ENCODE measurements at places on chromosomes 5 and 9.
A peak's percentile ranks its signal among the peaks of the same experiment; 100 is the strongest.

GRCh38 chr9:79672236-79672635 is 100.5 kb downstream of the TLE4 start:
- no peak for DNase-seq

GRCh38 chr5:111486055-111486454 is 26.3 kb downstream of the STARD4 start:
- DNase-seq, result no peak

DNA sequence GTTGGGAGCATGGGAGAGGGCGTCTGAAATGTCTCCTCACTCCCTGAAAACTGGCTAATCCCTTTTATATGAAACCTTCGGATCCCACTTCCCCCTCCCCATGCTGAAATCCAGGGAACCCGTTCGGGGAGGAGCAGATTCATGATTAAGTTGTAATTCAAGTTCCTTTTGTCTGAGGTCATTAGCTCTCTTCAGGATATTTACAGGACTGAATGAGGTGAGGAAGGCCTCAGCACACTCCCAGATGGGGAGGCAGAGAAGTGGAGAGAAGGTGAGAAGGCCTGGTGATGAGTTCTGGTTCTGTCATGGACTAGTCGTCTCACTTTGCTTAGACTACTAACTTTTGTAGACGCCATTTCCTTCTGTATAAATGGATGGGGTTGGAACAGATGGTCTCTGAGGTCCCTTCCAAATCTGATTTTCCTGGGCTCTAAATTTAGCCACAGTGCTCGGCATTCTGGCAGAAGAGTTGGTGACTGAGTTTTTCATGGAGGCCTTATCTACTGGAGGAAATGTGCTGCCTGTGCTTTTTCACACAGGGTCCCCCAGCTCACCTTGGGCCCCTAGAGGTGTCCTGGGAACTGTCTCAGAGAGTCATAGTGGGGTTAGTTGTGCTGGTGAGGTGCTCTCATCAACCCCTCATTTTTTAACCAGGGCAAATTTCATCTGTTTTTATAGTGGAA is 62.3 kb downstream of the PRDM6 start:
- no peak for DNase-seq

- DNase-seq, result no peak
These were observed 7.7 kb downstream of the TNFSF15 start for GRCh38 chr9:114798101-114798500.

DNA sequence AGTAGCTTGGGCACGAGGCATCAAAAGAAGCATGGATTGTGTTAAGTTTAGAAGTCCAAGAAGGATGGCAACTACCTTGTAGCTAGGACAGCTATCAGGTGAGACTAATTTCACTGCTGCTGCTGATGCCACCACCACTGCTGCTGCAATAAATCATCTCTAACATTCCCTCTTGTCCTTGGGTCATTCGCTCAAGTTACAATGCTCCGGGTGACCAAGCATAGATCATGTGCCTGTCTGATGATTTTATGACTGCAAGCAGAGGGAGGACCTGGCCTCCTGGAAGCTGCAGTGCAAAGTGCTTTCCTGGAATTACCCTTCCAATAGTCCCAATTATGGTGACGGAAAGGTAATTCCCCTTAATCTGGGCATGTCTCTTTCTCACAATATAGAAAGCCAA is 334.4 kb downstream of the PRELID2 start:
- no peak for DNase-seq

GRCh38 chr5:93503598-93504067 is 77.4 kb downstream of the NR2F1-AS1 start:
- DNase-seq, result no peak

- DNase-seq, result no peak
These were observed 25.3 kb upstream of the CEP72 start for GRCh38 chr5:586751-587285.

DNA sequence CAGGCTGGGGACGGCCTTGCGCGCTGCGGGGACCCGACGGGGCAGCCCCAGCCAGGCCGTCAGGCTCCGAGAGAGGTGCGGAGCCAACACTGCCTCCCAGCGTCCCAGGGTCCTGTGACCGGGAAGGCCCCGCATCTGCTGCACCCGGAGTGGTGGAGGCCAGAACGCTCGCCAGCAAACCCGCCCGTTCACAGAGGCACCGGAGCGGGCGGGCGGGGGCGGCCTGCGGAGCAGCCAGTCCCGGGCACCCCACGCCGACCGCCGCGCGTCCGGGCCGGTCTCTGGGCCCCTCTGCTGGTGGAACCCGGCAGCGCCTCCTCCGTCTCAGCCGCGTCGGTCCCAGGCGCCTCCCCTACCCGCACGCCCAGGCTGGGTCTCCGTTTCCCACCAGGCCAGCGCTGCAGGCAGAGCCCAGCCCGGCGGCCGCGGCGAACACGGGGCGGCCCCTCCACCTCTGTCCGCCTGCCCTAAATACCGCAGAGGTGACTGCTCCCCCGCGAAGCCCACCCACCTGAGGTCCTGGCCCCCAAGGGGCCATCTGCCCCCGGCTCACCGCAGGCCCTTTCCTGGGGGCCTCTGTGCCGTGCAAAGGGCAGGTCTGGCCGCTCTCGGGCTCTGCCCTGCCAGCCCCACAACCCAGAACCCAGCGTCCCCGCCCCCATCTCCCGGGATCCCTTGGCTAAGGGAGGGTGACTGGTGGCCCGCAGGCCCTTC is 15.9 kb downstream of the EXD3 start:
- DNase-seq, result peak; percentile 64

GRCh38 chr9:128987805-128988204 is 40.3 kb downstream of the NUP188 start:
- DNase-seq, result no peak

GRCh38 chr9:34558919-34559623 is 30.5 kb downstream of the CNTFR start:
- DNase-seq, result no peak

GRCh38 chr9:128634651-128635262 is 21.9 kb downstream of the DYNC2I2 start:
- no peak for DNase-seq

- no peak for DNase-seq
These were observed 19.4 kb downstream of the ENHO start for GRCh38 chr9:34503406-34503805.

- no peak for DNase-seq
These were observed 168.6 kb downstream of the EFNA5 start for GRCh38 chr5:107501965-107502675.

- DNase-seq, result peak; percentile 50
These were observed 9.7 kb downstream of the PTGER4 start for GRCh38 chr5:40689438-40689837.

DNA sequence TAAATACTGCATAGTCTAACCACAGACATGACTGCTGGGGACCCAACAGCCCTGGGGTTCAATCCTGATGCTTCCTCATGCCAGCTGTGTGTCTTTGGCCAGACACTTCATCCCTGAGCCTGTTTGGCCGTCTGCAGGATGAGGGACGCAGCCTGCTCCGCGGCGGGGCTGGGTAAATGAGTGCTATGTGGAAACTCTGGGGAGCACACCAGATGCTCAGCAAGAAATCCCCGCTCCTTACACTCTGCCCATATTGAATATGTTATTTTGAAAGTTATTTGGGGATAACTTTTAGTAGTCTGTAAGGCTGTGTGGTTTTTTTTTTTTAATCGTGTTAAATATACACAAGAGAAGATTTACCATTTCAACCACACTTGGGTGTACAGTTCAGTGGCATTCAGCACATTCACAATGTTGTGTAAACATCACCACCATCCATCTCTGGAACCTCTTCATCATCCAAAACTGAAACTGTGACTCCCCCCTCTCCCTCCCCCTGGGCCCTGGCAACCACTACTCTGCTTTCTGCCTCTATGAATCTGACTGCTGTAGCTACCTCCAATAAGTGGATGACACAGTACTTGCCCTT is 42.7 kb downstream of the SH3PXD2B start:
- DNase-seq, result peak; percentile 41

- DNase-seq, result no peak
These were observed 154.3 kb downstream of the ICE1 start for GRCh38 chr5:5576744-5577143.

DNA sequence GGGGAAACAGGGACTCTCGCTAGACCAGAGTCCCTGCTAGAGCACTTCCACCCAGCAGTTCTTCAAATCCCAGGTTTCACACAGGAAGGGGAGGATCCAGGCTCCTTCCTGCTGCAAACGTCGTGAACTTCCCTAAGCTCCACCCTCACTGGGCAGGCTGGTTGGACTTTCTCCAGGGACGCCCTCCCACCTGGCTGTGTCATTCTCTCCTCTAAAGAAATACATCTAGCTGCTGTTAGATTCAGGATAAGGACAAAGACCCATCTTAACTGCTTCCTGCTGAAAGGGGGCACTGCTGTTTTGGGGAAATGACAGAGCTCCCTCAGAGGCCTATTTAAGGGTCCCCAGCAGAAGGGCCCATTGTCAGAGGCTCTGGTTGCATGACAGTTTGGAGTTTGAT is 230.7 kb downstream of the SEMA6A start:
- no peak for DNase-seq

DNA sequence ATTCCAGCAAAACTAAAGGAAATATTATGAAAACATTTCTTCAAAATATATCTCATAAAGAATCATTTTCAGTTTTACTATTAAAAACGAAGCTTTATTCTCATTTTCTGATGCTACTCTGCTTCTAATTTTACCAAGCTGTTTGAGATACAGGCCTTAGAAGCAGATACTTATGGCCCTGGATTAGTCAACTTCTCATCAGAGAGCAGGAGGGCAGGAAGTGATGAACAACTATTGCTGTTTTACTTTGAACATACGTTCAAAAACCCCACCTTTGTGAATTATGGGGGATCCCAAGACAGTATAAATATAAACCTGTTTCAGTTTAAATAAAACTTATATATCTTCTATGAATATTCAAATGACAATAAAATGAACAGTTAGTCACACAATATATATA is 16.0 kb downstream of the MPDZ start:
- DNase-seq, result no peak

GRCh38 chr5:177220576-177220975 is 82.9 kb downstream of the RAB24 start:
- no peak for DNase-seq

GRCh38 chr9:111919875-111920274 is 23.3 kb downstream of the UGCG start:
- no peak for DNase-seq
